NCI-H1694 treated with DMSO at 0.1 percent for 48 hours (cell line): ENCODE measurements at places on chromosomes 11 and 22.

DNA sequence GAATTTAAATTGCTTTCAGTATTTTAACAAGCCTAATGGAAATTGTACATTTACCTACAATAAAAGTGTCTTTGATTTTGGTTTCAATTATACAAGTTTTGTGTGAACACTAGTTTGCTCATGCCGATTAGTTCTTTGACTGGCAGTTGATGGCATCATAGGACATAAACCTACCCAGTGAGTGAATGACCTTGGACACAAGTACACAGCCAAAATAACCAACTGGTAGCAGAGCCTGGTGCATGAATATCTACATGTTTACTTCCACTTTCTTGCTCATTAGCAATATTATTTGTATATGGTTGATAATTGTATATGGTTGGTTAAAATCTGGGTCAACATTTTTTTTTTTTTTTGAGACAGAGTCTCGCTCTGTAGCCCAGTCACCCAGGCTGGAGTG lies 37.8 kb downstream of the STIM1 start:
- DNase-seq, result no peak

GRCh38 chr11:111602865-111603610 lies 789 bp downstream of the SIK2 start:
- no peak for DNase-seq

DNA sequence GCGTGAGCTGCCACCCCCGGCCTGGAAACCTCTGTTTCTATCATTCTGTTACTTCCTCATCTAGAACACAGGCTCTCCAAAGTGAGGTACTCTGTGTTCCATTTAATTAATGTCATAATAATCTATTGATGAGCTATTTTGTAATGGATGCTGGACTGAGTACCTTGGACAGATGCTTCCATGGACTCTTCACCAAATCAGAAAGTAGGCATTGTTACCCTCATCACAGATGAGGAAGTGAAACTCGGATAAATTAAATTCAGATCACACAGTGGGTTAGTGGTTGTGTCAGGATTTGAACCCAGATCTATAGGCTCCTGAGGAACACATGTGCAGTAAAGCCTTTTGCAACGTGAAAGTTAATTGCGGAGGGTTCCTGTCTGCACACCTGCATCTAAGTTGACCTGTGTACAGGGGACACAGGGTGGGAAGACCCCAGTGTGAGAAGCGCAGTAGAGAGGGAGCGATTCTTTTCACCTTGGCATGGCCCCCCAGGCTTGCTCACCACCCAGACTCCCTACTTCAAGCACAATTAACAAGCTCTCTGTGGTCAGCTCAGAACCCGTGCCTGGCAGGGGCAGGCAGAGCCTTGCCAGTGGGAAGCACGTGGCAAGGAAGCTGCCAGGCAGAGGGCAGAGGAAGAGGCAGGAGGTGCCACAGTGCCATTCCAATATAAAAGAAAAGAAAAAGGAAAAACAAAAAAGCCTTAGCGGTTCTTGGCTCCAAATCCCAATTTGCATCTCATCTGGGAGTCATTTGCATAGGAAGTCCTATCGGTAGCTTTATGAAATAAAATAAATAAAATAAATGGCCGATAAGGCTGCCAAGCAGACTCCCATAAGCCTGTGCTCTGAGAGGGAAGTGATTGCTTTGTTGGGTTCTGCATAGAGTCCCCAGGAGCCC lies 239.3 kb downstream of the GRIK4 start:
- DNase-seq, result no peak

DNA sequence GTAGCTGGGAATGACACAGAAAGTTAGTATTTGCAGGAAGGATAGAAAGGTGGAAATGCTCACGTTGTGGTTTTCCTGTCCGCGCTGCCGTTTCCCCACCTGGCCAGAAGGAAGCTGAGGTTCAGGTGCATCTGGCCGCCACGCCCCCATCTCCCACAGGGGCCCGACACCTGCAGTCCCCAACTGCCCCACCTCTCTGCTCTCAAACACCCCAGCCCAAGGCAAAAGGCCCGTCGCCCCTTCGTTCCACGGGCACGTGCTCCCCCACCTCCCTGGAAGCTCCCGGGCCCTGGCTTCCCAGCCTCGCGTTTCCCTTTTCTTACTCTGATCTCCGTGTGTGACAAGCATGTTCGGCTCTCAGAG lies 985.1 kb downstream of the BRD1 start:
- DNase-seq, result no peak

GRCh38 chr22:32123657-32124056 lies 35.4 kb downstream of the C22orf42 start:
- DNase-seq, result no peak

GRCh38 chr22:29907753-29908515 lies 25.0 kb downstream of the MTMR3 start:
- no peak for DNase-seq

- peak; percentile 20 for DNase-seq
Measured at GRCh38 chr11:61532134-61533038, 23.8 kb downstream of the LRRC10B start.

DNA sequence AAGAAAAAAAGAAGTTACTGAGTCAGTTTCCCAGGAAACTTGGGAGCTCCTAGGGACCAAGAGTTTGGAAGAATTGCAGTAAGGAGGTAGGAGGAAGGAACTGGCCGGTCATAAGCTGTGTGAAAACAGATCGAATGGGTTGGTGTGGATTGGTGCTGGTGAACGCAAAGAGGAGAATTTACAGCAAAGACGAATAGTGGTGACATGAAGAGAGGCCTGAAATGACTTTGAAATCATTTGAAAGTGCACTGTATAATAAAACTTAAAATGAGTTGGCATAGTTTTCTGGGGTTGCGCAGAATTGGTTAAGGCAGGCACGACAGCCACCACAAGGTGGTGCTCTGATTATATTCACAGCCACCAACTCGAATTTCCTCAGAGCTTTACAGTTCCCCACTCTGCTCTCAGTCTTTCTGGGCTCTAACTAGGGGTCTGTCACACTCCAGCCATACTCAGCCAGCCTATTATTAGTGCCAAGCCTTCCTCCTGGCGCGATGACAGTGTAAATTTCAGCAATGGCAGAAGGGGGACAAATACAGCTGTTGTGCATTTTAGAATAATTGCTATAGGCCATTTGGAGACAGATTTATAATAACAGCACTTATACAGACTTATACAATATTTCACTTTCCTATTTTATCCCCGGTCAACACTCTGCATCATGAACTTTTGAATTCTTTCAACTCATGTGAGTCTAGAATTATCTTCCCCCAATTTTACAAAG lies 8.3 kb upstream of the HTR3B start:
- no peak for DNase-seq

DNA sequence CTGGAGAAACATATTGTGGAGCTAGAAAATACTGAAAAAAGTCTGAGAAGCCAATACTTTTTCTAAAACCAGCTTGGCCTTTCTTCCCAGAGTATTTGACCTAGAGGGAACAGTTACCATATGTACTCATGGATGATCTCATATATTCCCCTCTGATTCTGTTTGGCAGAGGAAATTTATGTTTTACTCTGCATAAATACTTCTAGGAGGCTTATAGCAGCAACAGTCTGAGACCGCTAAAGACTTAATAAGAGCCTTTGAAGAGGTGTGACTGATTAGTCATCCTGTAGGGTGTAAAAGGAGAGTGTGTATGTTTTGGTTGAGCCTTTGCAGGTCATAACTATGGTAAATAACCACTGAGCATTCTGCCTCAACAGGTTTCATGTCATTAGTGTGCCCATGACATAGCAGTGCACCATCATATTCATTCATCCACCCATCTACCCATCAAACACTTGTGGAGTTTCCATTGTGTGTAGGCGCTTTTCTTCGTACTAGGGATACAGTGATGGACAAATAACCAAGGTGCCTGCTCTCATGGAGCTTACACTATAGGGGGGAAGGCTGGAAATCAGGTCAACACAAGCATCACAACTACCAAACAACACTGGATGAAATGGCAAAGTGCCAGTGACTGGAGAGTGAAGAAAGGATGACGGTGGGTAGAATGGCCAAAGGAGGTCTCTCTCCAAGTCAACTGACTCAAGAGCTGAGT lies 44.5 kb downstream of the TRAF6 start:
- no peak for DNase-seq

DNA sequence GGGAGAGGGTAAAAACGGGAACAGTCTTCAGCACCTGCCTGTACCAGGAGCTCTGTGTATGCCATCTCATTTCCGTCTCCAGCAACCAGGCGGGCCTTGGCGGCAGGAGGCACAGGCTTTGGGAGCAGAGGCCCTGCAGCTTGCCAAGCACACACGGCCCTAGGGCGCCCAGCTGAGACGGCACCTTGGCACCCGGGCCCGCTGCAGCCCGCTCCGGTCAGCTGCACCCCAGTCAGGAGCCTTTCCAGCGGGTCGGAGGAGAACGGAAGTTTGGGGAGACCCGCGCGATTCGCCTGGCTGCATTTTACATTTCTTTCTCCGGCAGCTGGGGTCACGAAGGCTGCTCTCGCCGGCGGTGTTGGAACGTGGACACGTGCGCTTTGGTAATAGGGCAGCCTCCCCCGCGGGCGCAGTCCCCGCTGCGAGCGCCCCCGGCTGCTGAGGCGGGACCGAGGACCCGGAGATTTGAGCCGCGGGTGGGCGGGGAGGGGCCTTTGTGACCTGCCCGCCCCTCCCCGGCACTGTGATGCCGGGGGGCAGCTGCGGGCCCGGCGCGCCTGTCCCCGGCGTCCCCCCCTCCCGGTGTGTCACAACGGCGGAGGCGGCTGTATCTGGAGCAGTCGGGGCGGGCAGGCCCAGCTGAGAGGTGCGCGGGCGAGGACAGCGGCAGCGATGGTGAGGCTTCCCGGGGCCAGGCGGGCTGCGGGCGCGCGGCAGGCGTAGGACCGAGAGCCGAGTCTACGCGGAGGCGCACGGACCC lies at the start of gene TUBA8:
Gene TUBA8 (plus strand): TSS at position 616 of the 760 bp plus-strand sequence. CDS start 57 bp downstream, at position 673.
- DNase-seq, result peak; percentile 12

DNA sequence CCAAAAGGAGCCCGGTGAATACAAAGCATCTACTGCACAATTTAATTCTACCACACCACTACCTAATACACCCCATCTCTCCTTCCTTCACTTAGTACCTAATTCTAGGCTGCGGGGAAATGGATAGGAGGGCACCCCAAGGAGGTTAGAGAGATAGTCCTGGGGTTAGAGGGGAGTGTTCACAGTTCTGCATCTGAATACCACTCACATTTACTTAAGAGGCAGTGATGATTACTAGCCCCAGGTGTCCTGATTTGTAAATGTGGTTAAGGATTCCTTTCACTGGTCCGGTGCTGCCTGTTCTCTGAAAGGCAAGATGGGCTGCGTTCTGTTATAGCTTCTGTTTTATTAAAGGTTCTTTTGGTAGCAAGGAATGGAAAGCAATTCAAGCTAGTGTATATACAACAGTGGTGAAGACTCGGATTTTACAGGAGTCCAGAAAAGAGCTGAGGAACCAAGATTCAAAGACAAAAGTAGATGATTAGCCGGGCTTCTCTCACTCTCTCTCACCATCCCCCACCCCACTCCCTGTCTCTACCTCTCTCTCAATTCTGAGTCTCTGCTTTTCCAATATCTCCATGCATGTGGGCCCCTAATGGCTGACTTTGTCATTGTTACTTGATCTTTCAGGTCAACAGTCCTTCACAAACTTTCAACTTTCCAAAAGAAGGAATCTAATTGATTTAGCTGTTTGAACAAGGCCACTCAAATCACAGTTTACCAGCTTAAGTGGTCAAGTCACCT lies 8.7 kb upstream of the KCNA4 start:
- no peak for DNase-seq

DNA sequence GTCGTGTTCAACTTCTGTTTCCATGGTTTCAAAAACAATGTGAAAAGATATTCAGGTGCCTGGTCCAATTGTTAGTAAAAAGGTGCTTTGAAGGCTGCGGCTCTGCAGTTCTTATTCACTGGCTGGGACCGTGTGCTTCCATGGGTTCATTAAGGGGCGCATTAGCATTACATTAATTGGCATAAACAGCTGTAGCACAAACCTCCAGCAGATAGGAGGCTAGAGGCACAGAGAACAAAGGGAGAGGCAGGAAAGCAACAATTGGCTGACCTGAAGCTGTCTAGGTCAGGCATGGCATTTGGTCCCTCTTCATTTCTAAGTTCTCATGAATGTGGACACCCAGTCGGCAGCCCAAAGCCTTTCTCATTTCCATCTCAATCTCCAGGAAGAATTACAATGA lies 16.6 kb downstream of the PAK1 start:
- no peak for DNase-seq

DNA sequence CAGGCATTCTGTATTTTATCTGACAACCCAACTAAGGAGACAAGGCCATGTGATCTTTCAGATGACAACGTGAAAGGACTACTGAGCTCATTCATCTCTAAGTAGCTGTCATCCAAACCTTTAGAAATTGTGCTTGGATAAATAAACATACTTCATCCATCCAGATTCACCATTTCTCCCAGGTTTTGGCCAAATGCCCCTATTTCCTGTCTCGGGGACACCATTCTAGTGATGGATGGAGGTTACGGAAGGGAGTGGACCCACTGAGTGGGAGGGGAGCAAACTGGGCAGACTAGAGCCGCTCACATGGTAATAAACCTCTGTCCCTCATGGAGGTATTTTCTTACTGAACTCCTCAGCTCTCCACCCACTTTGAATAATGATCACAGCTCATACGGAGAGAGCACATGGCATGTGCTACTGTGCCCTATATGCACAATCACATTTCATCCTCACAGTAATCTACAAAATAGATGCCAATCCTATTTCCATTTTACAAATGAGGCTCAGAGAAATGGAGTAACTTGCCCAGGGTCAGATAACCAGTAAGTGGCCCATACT lies 114.4 kb downstream of the SLC1A2 start:
- no peak for DNase-seq

DNA sequence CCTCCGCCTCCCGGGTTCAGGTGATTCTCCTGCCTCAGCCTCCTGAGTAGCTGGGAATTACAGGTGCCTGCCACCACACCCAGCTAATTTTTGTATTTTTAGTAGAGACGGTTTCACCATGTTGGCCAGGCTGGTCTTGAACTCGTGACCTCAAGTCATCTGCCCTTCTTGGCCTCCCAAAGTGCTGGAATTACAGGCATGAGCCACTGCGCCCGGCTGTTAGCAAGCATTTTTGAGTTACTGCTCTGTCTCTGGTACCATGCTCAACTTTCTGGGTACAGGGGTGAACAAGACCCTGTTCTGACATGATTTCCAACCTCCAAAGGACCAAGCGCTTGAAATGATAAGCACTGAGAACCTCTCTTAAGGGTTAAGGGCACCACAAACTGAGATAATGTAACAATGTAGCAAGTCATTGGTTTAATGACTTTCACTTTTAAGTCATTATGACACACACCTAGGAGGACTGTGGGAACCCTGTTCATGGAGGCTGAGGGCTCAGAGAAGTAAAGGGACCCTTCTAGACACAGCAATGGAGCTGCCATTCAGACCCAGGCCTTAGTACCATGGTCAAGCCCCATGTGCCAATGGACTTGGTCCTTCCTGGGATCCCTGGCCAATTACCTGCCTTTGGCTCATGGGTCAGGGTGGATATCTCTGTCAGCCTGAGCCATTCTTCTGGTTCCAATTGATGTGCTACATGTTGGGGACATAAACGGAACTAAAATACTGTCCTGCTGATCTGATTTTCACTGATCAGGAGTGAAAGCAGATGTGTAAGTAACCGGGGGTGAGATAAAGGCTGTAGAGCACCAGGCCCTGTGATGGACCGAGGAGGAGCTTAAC lies 11.6 kb downstream of the SLC3A2 start:
- no peak for DNase-seq

DNA sequence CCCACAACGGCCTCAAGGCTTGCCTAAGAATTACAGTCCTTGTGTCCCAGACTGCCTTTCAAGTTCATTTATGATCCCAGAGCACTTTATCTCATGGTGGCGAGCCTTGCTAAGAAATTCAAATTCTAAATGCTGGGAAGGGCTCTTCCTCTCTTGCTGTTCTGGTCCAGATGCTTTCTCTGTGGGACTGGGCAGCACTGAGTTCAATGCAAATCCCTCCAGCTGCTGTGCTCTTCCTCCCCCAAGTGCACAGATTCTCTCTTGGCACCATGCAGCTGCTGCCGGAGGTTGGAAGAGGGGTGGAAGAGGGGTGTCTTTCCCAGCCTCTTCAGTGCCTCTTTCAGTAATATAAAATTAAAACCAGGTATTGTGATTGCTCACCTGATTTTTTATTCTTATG lies 828.0 kb downstream of the DLG2 start:
- no peak for DNase-seq
